ENCODE measurements at places on chromosomes 3 and 15.

DNA sequence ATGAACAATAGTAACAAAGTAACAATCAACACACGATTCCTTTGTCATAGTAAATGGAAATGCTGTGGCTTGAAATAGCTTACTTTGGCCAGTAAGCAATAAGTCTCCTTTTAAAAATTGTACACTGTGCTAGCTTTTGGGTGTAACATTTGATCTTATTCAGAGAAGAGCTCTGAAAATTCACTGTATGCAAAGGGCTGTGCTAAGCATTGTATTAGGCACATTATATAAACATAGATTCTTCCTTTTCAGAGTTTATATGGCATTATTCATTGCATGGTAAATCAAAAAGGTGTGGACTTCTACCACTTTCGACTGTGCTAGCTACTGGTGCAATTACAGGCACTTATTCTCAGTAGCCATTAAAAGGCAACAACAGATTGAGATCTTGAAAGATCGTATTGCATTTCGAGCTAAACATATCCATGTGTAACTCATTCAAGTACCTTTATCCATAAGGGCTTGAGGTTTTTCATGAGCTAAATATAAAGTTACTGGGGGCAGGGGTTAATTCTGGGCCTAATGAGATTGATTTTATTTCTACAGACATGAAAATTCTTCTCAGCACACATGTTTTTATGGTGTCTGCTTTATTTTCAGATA lies 246.8 kb downstream of the NR1D2 start:
- DNase-seq, result no peak

DNA sequence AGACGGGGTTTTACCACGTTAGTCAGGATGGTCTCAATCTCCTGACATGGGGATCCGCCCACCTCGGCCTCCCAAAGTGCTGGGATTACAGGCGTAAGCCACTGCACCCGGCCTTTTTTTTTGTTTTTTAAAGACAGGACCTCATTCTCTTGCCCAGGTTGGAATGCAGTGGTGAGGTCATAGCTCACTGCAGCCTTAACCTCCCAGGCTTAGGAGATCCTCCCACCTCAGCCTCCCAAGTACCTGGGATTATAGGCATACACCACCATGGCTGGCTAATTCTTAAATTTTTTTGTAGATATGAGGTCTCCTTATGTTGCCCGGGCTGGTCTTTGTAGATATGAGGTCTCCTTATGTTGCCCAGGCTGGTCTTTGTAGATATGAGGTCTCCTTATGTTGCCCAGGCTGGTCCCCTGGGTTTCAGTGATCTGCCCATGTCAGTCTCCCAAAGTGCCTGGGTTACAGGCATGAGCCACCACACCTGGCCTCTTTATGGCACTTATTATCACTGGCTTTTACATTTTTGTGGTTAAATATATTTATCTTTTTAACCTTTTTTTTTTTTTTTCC lies 82.3 kb upstream of the RNU6-1 start:
- no peak for DNase-seq

- no peak for DNase-seq
These were observed 276.6 kb upstream of the NR2F2 start for GRCh38 chr15:96053781-96054428.

GRCh38 chr15:38425269-38425668 lies 28.7 kb upstream of the FAM98B start:
- DNase-seq, result no peak

GRCh38 chr3:21729888-21730459 lies 21.0 kb downstream of the ZNF385D start:
- DNase-seq, result no peak

GRCh38 chr15:87746333-87746732 lies 510.2 kb downstream of the NTRK3 start:
- no peak for DNase-seq

- DNase-seq, result no peak
These were observed 523.6 kb downstream of the NTRK3 start for GRCh38 chr15:87732976-87733375.

DNA sequence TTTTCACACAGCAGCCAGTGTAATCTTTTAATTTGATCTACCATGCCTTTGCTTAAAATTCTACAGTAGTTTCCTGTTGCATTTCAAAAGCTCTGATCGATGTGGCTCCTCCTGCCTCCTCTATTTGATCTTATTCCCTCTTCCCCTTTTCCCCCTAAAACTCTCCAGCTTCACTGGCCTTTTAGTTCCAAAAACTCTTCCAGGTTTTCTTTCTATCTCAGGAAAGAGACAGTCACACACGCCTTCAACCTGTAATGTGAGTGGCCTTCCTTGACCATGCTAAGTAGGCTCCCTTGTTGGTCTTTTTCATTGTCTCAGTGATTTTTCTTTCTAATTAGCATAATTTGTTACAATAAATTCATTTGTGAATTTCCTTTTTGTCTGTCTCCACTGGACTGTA lies 985 bp downstream of the TEX9 start:
- no peak for DNase-seq

- peak; percentile 77 for DNase-seq
These were observed 9.4 kb downstream of the SLC51B start for GRCh38 chr15:65054333-65055200.

- no peak for DNase-seq
These were observed 34.1 kb downstream of the ZNF710 start for GRCh38 chr15:90035095-90035839.

GRCh38 chr3:166685246-166685645 lies 694.9 kb downstream of the ZBBX start:
- DNase-seq, result no peak

GRCh38 chr3:134367869-134368750 lies 6.1 kb downstream of the AMOTL2 start:
- DNase-seq, result no peak

DNA sequence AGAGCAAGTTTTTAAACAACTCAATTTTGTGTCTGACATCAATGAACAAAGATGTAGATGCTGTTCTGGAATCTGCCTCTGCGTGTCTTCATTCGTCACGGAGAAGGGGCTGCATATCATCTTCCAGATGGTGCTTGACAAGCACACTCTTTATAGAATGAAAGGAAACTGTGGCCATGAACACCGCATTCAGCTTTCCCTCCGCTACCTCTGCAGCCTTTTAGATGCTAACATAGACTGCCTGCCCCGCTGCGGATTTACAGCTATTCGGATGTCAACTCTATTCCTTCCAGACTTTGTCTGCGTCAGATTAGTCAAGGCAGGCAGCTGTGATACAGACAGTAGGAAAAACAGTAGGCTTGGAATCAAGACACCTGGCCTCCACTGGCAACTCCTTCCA lies 232.9 kb downstream of the TJP1 start:
- DNase-seq, result peak; percentile 63

DNA sequence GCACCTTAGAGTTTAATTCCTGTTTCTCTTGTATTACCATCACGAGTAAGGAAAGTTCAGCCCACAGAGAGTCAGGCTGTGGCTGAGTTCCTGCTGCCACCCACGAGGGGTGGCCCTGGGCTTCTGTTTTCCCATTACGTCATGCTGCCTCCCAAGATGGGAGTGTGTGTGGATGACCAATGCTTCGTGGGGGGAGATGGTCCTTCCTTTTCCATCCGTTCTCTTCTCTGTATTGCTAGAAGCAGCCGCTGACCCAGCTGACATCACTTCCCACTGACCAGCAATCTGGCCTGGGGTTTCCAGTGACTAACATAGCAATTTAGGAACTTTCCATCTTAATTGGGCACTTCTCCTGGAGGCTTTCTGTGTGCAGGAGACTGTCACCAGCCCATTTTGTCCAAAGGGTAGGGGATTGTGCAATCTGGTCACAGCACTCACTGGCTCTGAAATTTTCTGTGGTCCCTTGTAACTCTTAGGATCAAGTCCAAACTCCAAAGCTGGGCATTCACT lies 9.3 kb downstream of the IRAK2 start:
- no peak for DNase-seq

- DNase-seq, result no peak
These were observed 188.9 kb upstream of the P2RY1 start for GRCh38 chr3:152646004-152646403.

- no peak for DNase-seq
These were observed 111.7 kb downstream of the CHSY1 start for GRCh38 chr15:101139986-101140696.

GRCh38 chr3:15347063-15347736 lies 14.8 kb upstream of the SH3BP5 start:
- DNase-seq, result no peak

Data from brain (organoid and tissue), 16 donors.